ENCODE measurements at places on chromosomes 2 and 18.

DNA sequence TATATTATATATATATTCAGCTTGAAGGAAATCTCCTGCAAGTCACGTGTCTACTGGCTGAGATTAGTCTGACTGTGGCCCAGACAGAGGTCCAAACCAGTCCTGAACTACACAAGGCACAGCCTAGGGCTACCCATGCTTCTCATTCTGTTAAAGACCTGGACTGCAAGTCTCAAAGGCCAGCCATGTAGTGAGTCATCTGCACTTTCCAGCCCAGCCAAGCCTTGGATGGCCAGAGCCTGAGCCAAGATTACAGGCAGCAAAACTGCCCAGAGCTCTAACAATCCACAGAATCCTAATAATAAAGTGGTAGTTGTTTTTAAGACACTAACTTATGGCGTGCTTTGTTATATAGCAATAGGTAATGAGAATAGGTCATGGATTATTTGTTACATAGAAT lies 259.6 kb downstream of the SS18 start:
- DNase-seq: no peak

GRCh38 chr2:229451852-229452251 lies 180.8 kb upstream of the PID1 start:
- DNase-seq: no peak

DNA sequence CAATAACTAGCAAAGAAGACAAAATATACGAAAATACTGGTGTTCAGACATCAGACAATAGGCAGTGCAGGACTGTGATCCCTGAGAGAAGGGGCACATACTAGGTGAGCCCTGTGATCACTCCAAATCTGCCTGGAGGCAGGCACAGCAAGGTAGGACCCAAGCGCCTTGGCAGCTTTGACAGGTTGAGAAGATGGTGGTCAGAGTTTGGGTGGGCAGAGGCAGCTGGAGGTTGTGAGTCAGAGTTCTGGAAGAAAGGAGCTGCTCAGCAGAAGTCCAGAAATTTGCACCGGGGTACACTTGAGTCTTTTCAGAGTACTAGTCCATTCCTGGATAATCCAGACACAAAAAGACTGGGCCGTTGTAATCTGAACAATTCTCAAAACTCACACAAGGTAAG lies 14.0 kb downstream of the KIF1A start:
- DNase-seq: no peak

DNA sequence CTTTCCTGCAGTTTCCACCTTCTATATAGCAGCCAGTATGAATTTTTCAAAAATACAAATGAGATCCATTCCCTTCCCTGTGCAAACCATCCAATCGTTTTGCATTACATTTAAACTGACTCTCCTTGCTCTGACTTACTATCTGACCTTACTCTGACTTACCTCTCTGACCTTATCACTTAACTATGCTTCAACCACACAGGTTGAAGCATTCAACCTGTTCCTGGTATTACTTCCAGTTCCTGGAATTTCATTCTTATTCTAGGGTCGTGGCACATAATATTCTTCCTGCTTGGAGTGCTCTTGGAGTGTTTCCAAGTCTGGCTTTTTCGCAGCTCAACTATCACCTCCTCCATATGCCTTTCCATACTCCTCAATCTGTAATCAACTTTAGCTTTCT lies 850.6 kb upstream of the CHAC2 start:
- no peak for DNase-seq

DNA sequence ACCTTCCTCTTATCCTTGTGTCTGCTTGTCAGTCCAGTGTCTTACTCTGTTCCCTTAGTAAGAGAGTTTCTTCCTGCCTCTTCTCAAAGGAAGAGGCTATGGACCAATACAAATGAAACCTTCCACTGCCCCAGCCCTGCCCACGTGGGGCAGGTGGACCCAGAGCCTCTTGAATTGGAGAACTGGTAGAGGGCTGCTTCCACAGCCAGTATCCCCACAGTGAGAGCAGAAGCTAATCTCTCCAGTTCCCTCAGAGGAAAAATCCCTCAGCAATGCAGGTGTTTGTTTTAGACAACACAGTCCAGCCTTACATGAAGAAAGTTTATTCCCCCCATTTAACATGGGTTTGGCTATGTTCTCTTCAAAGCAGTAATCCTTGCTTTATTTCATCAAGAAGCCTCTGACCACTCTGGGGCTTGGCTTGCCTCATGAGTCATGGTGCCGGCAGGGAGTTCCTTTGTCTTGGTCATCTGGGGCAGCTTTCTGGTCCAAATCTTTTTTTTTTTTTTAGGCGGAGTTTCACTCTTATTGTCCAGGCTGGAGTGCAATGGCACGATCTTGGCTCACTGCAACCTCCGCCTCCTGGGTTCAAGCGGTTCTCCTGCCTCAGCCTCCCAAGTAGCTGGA lies 6.5 kb upstream of the CYBRD1 start:
- DNase-seq: no peak

GRCh38 chr2:8036366-8036765 lies 645.5 kb upstream of the ID2 start:
- no peak for DNase-seq

DNA sequence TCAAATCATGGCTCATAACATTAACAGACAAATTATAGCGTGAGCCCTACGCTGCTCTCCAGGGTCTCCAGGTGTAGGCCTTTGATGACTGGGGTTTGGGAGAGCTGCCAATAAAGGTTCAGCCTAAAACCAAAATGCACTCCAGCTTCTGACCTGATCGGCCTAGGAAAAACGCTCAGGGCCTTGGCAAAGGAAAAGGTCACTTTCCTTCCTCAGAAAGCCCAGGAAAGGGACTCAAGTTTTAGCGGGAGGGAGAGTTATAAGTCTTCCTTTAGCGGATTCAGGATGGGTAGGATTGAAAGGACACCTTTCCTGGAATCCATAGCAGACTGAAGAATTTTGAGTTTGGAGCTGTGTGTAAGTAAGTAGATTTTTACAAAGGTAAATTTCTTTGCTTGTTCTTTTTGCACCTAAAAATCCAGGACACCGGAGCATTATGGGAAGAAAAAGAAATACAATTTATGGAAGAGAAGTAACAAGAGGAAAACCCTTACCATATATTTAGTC lies 8.8 kb downstream of the EVX2 start:
- no peak for DNase-seq

GRCh38 chr2:110993557-110994231 lies 127.0 kb upstream of the BCL2L11 start:
- no peak for DNase-seq

- no peak for DNase-seq
These were observed 19.2 kb downstream of the PPP4R3B start for GRCh38 chr2:55598056-55598795.

DNA sequence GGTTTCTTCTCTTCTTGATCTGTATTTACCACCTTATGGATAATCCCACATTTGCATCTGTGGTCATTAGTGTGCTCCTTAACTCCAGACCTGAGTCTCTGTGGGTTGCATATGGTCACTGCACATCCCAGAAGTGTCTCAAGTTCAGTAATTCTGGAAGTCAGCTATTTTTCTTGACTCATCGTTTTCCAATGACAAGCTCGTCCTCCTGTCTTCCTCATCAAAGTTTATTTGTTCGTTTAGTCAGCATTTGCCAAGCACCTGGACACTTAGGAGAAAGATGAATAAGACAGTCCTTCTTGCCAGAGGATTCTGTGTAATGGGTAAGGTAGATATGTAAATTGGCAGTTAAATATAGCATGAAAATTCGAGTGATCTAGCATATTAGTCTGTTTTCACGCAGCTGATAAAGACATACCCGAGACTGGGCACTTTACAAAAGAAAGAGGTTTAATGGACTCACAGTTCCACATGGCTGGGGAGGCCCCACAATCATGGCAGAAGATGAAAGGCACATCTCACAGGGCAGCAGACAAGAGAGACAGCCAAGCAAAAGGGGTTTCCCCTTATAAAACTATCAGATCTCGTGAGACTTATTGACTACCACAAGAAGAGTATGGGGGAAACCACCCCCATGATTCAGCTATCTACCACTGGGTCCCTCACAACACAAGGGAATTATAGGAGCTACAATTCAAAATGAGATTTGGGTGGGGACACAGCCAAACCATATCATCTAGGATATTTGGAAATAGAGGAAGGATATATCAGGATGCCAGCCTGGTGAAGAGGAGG lies 19.4 kb downstream of the FASTKD2 start:
- DNase-seq: no peak

DNA sequence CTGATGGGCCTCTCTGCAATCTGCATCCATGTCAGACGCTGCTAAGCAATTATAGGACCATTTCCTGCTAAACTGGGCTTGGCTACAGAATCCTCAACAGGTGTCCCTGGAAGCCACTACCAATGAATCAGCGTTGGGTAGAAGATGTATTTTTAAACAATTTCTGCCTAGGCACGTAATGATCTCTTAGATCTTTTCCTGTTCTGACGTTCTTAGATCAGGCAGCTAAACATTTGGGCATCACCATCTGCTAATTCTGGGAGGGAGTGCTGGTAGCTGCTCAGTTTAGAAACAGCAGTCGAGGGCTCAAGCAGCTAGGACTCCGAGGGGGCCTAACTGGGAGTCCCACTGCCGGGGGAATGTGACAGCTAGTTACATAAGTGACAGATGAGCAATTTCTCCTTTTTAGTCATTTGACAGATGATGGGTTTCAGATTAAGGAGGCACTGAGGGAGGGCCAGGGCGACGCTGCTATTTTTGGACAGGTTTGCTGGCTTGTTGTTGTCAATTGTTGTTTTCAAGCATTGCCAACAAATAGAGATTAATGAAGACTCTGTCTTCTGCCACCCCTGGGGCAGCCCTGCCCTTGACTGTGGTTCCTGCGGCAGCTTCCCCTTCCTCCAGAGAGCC lies 92.7 kb downstream of the MRO start:
- no peak for DNase-seq

- no peak for DNase-seq
These were observed 55.9 kb upstream of the ATL2 start for GRCh38 chr2:38432820-38433606.

Measured in hematopoietic multipotent progenitor cell treated with erythropoietin and hydrocortisone succinate and interleukin-3 and kit ligand, for 15 days (in vitro differentiated cells).